ENCODE measurements at places on chromosomes 12 and 14.

DNA sequence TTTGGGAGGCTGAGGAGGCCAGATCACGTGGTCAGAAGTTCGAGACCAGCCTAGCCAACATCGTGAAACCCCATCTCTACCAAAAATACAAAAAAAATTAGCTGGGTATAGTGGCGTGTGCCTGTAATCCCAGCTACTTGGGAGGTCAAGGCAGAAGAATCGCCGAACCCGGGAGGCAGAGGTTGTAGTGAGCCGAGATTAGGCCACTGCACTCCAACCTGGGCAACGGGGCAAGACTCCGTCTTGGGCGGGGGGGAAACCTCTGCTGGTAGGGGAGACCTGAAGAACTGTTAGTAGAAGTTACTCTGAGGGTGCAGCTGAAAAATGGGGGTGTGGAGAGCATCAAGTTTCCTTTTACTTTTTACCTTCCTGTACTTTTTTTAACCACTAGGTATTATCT, 2.2 kb upstream of the LRP1 start:
- no peak for DNase-seq

DNA sequence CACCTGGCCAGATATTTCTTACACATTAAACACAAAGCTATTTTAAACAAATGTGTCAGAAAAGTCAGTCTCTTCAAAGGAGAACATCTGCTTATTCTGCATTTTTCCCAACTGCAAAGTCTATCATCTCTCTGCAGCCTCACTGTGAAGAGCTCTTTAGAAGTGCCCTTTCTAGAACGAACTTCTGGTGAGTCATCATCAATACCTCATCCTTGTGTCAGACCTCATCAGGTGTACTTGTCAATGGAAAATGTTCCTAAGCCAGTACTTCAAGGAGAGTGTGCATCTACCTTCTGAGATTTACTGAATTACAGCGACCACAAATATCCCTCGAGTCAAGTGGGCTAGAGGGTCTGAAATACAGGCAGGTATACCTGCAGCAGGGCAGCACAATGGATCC, 457.3 kb downstream of the LRIG3 start:
- no peak for DNase-seq

GRCh38 chr12:119225454-119225853, 46.7 kb downstream of the HSPB8 start:
- DNase-seq, result no peak

GRCh38 chr14:105356927-105357326, 41.4 kb upstream of the TEX22 start:
- no peak for DNase-seq

GRCh38 chr14:33057585-33057984, 118.9 kb downstream of the NPAS3 start:
- no peak for DNase-seq
